ENCODE measurements at places on chromosomes 1 and 21. TPM values are rescaled to one million over a fixed set of nuclear protein-coding genes. Genes with fewer than 3 reads are reported as not detected.

- DNase-seq: no peak
Observed at GRCh38 chr21:36246080-36246631, 73.8 kb upstream of the MORC3 start.

DNA sequence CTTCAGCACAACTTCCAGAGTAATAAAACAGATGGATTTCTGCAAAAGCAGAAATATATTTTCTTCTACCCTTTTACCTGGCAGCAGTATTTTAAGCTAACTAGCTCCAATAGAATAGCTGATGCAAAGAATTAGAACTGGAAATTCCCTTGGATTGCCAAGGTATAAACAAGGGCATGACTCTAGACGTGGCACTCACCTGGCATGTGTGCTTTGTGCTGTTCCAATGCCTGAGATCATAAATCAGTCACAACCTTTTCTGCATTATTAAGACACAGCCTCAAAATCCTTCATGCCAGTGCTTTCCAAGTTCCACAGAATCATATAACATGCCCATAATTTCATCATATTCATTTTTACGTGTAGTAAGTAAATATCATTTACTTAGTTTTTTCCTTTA, 1048.7 kb downstream of the ADGRL2 start:
- DNase-seq: no peak

DNA sequence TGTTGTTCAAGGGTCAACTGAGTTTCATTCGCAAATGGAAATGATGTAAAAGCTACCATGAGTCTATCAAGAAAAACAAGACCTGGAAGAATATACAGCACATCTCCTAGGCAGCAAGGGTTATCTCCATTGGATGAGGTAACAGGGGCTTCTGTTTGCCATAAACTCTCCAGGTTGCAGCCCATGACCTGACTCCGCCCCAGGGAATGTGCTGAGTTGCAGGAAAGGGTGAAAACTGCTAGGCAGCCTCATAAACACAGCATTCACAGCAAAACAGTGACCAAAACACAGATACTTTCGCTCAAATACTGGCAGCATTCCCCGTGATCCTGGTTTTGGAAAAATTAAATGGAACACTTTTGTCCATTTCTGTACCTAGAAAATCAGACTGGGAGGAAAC, 20.2 kb upstream of the ACTA1 start:
- no peak for DNase-seq

GRCh38 chr21:45302082-45303061, 14.7 kb upstream of the POFUT2 start:
- DNase-seq: peak; percentile 95

DNA sequence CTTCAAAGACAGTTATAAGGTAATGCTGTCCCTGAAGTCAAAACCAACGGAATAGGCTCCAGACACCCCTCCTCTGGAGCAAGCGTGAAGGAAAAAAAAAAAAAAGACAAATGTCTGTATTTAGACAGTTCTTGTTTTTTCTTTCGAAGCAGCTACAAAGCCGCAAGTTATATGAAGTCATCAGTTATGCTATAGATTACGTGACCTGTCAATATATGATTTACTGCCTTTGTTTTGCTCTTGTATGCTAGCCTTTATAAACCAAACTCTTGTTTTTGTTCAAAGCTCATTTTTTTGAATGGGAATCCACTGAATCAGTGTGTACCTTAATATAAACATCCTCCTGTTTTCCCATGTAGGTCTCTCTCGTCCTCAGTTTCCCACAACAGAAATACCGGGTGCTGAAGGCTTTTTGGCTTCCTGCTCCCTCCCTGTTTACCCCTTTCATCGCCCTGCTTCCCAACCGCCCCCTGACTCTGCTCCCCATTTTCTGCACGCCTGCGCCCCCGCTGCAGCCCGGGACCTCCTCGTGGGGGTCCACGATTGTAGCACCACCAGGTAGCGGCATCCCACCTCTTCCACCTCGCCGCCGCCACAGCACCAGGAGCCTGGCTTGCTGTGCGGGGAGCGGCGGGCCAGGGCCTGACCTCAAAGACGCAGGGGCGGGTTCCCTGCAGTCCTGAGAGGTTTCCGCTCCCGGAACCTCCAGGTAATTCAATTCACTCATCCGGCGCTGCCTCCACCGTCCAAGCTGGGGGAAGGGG, 5.2 kb upstream of the ZNF678 start:
- DNase-seq: no peak

GRCh38 chr1:13582713-13583443, 754 bp upstream of the PDPN start:
- DNase-seq: no peak

- DNase-seq: no peak
Observed at GRCh38 chr1:165395478-165395877, 39.0 kb upstream of the LMX1A start.

DNA sequence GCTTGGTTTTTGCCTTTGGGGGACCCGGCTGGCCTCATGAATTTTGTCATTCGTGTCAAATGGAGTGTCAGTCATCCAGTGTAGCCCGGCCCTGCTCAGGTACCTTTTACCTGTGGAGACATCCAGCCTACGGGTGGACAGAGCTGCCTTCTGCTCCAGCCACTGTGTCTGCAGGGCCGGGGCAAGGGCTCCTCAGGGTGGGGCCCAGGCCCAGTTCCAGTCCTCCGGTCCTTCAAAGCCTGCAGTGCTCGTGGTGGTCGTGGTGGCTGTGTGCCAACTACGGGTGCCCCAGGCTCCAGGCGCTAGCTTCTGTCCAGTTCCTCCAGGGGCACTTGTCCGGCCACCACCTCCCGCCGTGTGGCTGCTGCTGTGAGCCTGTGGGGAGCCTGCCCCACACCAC, 54.8 kb downstream of the TRIM11 start:
- DNase-seq: peak; percentile 56

DNA sequence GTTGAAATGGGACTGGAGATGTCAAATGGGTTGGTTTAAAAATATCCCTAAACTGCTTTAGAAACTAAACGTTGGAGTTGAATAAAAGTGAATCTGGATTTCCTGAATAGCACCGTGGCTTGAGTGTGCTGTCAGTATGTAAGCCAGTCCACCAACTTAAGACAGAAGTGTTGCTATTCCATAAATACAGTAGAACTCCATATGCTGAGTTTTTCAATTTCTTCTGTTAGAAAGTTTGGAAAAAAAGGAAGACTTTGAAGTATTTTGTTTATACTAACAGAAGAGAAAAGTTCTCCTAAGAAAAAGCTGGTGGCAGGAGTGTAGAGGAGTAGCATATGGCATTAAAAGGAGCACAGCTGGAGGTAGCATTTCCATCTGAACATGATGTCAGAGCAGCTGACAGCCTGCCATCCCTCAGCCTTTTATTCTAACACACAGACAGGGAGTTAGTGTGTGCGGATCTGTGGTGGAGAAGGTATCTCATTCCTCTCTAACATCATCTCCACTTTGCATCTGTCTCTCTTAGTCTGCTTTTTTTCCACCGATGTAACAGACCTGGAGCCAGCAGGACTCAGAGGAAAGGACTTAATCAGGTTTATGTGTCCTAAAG, at the start of gene ZBTB18:
TSS of gene ZBTB18 (plus strand) at position 449 of the 610 bp plus-strand sequence. CDS start at position 598, 149 bp downstream.
- no peak for DNase-seq

- no peak for DNase-seq
Observed at GRCh38 chr1:1760345-1760650, 18.0 kb downstream of the NADK start.

DNA sequence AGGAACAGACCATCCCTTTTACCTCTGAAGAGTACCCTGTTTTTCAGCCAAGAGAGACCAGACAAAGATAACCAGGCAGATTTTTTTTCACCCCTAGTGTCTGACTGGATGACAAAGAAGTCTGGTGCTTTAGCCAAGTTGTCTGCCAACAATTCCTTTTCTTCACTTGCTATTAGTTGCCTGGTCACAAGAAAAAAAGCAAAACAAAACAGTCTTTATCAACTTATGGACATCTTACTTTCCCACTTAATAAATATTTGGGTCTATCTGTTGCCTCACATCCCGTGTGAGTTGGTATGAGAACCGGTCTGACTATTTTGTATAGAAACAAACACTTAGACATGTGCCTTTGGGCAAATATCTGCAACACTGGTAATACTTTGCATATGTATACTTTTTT, 662.9 kb downstream of the PLPP3 start:
- no peak for DNase-seq

- DNase-seq: no peak
Observed at GRCh38 chr1:71785450-71785849, 496.9 kb downstream of the NEGR1 start.

DNA sequence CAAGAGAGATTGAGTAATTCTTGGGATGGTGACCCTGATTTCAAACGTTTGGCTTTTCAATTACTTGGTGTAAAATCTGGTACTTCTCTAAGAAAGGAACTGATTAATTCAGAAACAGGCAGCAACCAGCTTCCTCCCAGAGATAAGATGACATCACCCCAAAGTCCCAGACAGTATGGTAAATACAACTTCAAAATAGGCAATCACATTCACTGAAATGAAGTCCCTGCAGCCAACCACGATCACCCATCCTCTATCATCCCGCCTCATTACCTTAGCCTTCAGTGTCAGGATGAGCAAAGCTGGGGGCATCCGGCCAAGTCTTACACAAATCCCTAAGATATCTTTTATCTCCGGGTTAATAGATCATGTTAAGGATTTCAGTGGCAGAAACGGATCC, 26.4 kb upstream of the RUNX1 start:
- DNase-seq: no peak

DNA sequence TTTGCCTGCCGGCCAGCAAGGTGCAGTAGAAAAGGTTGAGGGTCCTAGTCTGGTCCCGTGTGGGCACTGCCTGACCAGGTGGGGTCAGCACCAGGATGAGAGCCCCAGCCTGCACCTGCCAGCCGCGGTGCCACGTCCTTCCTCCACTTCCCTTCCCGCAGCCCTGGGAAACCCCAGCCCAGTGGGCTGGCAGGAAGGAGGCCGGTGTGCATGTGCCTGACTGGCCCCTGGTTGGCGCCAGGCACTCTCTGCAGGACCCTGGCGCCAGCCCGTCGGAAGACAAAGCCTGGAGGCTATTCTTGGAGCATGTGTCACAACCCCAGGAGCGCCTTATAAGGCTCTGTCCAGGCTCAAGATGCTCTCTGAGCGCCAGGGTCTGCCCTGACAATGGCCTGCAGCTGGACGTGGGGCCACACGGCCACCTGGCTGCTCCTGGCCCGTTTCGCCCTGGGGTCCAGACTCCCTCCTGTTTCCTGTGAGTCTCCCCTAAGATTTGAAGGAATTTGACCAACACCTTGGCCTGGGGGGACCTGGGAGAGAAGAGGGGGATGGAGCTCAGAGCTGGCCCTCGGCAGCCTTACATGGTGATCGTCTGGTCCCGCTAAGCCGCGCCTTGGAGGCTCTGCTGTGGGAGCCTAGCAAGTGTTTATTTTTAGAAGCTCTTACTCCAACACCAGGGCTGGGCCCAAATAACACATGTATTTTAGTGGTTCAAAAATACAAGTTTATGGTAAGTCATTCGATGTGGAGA, 31.9 kb upstream of the POFUT2 start:
- DNase-seq: peak; percentile 83

GRCh38 chr1:95116580-95117206, 462 bp upstream of the TLCD4 start:
- DNase-seq: no peak

DNA sequence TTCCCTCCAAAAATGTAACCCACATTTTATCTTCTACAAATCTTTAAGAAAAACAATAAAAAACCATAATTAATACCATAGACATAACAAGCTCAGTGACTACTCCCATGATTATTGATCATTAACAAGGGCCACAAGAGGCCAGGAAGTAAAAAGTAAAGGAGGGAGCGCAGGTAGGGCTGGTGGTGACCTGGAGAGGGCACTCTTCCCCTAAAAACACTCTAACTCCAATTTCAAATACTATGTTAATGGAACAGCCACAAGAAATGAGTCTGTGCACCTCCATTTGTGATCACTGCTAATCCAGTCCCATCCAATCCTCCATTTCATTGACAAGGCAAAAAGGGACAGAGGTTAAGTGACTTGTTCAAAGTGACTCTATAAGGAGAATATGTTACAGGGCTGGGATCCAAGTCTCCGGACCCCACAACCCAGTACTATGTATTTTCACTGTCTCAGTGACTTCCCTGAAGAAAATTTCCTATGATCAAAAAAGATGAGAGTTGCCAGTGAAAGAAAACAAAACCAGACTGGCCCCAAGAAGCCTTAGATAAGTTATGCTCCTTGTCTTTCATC, 41.2 kb upstream of the CFAP298 start:
- no peak for DNase-seq

- peak; percentile 56 for DNase-seq
Observed at GRCh38 chr1:111956155-111956771, 33.2 kb downstream of the KCND3 start.

DNA sequence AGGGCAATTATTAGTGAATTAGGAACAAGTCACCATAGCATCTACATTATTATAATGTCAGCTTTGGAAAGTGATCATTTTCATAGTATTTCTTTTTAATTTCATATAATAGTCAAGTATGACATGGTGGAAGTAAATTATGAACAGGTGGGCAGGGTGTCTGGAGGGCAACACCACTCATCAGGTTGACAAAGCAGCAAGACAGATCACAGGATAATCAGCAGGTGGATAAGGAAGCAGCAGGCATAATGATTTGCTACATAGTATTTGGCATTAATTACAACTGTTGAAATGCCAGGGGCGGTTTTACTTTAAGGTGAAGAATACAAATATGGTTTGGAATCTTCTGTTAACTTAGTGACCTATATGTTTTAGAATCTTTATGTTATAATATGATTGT, 1342.2 kb downstream of the PLA2G4A start:
- DNase-seq: no peak

The LMX1A gene
- 0.79 TPM for total RNA-seq

The LRRC38 gene
- total RNA-seq: not detected

The NMNAT2 gene
- 1.1 TPM for total RNA-seq

The HLX gene
- 16.2 TPM for total RNA-seq

The SLC44A5 gene
- total RNA-seq: 0.52 TPM

The RIIAD1 gene
- 4.0 TPM for total RNA-seq

The MYBPH gene
- total RNA-seq: not detected

The LRRN2 gene
- 13.6 TPM for total RNA-seq

The OR2L2 gene
- 0.09 TPM for total RNA-seq

The PPP1R15B gene
- total RNA-seq: 33.2 TPM

The C1orf105 gene
- total RNA-seq: not detected

Measured in posterior vena cava (tissue), 2 donors.